NAMALWA (cell line): ENCODE measurements at places on chromosomes 5 and 9.

- DNase-seq, result no peak
These were observed 22.4 kb downstream of the FNBP1 start for GRCh38 chr9:130020618-130021017.

GRCh38 chr5:177526791-177527190 lies 10.0 kb upstream of the DDX41 start:
- no peak for DNase-seq

GRCh38 chr5:72606525-72606924 lies 99.3 kb upstream of the ZNF366 start:
- DNase-seq, result no peak

DNA sequence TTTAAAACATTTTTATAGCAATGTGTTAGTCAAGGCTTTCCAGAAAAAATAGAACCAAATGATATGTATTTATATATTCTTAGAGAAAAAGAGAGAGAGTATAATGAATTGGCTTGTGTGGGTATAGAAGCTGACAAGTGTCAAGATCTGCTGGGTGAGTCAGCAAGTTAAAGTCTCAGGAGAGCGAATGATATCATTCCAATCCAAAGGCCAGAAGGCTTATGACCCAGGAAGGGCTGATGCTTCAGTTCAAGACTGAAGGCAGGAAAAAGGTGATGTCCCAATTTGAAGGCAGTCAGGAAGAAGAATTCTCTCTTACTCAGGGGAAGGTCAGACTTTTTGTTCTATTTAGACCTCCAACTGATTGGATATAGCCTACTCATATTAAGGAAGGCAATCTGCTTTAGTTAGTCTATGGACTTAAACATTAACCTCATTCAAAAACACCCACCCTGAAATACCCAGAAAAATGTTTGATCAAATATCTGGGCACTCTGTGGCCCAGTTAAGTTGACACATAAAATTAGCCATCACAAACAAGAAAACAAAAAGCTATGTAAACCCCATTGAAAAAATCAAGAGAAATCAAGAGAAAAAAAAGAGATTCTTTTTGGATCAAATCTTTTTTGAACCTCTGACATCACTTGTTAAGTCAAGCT lies 189.6 kb downstream of the PIK3R1 start:
- no peak for DNase-seq

GRCh38 chr5:170436335-170436734 lies 47.2 kb upstream of the KCNMB1 start:
- DNase-seq, result no peak

- no peak for DNase-seq
These were observed 324.0 kb downstream of the TLR4 start for GRCh38 chr9:118028225-118028624.

DNA sequence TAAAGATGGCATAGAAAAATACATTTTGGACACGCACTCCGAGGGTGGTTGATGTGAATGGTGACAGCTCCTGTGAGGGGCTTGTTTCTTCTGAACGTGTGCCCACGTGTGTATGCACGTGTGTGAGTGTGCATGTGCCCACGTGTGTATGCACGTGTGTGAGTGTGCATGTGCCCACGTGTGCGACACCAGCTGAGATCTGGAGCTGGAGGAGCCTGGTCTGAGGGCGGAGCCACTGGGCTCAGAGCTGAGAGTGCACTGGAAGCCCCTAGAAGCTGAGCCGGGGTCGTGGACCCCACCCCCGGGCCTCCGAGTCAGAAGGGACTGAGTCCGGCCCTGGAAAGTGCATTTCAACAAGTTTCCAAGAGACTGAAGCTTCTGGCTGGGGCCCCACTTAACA lies 282.5 kb upstream of the IRX4 start:
- no peak for DNase-seq

- no peak for DNase-seq
These were observed 13.9 kb upstream of the ANXA6 start for GRCh38 chr5:151171529-151171928.

DNA sequence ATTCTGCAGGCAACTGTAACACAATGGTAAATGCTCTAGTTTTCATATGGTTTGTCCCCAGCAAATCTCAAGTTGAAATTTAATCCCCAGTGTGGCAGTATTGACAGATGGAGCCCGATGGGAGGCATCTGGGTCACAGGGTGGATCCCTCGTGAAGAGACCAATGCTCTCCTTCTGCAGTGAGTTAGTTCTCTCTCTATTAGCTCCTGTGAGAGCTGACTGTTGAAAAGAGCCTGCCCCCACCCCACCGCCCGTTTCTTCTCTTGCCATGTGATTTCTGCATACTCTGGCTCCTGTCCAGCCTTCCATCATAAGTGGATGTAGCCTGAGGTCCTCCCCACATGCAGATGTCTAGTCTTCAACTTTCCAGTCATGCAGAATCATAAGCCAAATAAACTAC lies 27.0 kb downstream of the IARS1 start:
- no peak for DNase-seq

GRCh38 chr9:74672237-74672636 lies 175.1 kb downstream of the RORB start:
- DNase-seq, result no peak

DNA sequence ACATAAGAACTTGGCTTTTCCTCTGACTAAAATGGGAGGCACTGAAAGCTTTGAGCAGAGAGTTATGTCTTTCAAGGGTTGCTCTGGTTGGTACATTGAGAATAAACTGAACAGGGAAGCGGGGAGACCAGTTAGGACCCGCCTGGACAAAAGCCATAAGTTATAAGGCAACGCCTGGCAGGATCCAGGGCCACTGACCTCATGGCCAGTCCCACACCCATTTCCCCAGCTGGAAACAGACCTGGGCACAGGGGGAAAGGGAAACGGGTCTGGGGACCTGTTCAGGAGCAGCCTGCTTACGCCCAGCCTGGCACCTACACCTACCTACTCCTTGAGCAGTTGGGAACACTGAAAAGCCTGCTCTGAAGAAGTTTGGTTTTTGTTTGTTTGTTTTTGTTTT lies 1.3 kb downstream of the SPINK4 start:
- DNase-seq, result no peak

- DNase-seq, result no peak
These were observed 11.8 kb upstream of the ADAMTS2 start for GRCh38 chr5:179357031-179357430.

- DNase-seq, result peak; percentile 55
These were observed 73.7 kb upstream of the TNC start for GRCh38 chr9:115191667-115192066.
